ENCODE measurements at places on chromosomes 5 and 9. TPM values are rescaled to one million over a fixed set of nuclear protein-coding genes. Genes with fewer than 3 reads are reported as not detected.

DNA sequence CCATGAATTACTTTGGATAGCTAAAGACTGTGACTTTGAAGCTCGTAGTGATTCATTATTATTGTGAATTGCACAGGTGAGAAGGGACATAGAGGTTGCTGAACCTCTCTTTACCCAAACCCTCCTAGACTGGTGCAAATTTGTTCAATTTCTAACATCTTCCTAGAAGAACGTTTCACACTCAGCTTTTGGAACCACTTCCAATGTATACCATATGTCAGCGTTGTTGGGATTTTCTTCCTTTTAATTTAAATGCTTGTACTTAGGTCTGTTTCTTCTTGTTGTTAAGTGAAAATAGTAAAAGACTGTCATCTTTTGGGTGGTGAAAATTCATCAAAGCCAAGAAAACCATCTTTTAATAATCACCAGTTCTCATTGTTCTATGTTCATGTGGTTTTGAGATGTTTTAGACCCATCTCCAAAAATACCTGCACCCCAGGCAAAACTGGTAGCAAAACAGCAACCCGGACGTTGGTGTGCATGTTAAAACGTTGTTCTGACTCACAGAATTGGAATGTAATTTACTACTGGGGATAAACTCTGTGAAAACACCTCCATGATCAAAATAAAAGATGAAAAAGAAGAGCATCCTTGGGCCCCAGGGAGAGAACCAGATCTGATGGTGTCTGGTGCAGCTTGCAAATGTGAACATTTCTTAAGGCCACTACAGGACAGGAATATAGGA, 238.3 kb downstream of the NPR3 start:
- peaks cover 6% of the 10 kb centered on the region for H3K4me1 ChIP-seq
- no peaks in the 10 kb centered on the region for H3K27me3 ChIP-seq
- DNase-seq, result peak; percentile 29

GRCh38 chr5:38843665-38844064, 2.1 kb upstream of the OSMR start:
- peaks cover 6% of the 10 kb centered on the region for H3K36me3 ChIP-seq
- H3K27ac ChIP-seq, result no peak overlapping the region
- no peaks in the 10 kb centered on the region for H3K27me3 ChIP-seq
- peaks cover 32% of the 10 kb centered on the region for H3K4me1 ChIP-seq
- H3K4me3 ChIP-seq, result peak overlapping the region; percentile 99

DNA sequence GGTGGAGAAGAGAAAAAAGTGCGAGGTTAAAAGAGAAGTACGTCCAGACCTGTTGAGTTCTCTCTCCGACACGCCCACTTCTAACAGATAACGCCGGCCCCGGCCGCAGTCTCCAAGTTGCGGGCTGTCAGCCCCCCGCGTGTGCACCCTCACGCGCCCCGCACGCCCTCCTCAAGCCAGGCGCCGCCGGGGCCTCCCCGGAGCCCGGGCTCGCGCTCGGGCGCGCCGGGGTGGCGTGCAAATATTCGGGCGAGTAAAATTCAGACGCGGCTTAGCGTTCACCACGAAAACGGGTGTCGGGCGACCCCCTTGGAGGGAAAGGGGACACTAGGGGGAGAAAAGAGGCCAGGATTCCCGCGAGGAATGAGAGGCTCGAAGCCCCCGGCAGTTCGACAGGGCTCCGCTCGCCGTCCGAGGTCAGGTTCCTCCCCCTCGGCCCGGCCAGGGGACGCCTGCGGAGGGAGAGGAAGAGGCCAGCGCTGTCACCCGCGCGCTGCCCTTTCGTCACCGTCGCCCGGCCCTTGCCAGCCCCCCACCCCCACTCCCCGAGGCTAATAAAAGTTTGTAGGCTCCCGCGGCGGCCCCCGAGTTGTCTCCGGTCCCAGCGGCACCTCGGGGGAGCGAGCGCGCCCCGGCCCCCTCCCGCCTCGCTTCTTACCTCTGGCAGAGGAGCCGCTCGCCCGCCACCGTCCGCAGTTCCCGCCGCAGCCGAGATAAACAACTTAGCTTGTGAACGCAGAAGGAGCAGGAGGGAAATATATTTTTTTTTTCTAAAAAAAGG, 743 bp downstream of the NR3C1 start:
- peak; percentile 78 for DNase-seq
- H3K4me1 ChIP-seq, result peaks cover 29% of the 10 kb centered on the region
- peak overlapping the region; percentile 98 for H3K4me3 ChIP-seq
- H3K27ac ChIP-seq, result peak overlapping the region; percentile 99

GRCh38 chr5:78016863-78017529, 240.9 kb upstream of the TBCA start:
- H3K4me3 ChIP-seq, result no peak overlapping the region
- DNase-seq, result no peak
- H3K4me1 ChIP-seq, result no peaks in the 10 kb centered on the region
- no peak overlapping the region for H3K27ac ChIP-seq
- H3K27me3 ChIP-seq, result no peaks in the 10 kb centered on the region

The CDH9 gene
- not detected for total RNA-seq

The LECT2 gene
- not detected for total RNA-seq

The CDKN2A gene
- total RNA-seq, result not detected
